AG04449 (cell line): ENCODE measurements at places on chromosomes 5 and 9.

- DNase-seq: no peak
Observed at GRCh38 chr9:22645893-22646292, 199.3 kb downstream of the DMRTA1 start.

DNA sequence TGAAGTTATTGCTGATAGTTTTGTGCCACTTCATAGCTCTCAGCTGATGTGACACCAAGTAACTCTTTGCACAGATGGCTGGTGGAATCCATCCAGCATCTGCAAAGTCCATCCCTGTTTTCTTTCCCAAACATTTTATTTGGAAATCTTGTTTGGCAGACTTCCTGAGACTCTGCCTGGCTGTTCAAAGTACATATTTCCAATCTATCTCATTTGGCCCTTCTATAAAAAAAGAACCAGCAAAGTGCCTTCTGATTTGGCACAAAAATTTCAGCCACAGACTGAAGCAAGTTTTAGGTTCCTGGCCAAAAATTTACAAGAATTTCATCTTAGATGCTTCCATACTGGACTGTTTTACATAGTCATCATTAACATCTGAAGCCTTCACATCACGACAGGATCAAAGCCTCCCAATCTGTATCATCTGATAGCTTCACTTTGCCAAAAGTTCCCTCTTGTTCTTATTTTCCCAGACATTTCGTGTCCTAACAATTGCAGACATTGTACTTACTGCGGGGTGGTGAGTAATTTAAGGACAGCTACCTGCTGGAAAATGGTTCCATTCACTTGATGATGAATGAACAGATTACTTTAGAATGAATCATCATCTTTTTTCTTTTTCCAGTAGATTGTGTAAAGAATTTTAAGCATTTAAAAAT lies 377.3 kb downstream of the KIAA0825 start:
- DNase-seq: no peak

GRCh38 chr9:128459011-128459410 lies 3.2 kb downstream of the ODF2 start:
- no peak for DNase-seq

DNA sequence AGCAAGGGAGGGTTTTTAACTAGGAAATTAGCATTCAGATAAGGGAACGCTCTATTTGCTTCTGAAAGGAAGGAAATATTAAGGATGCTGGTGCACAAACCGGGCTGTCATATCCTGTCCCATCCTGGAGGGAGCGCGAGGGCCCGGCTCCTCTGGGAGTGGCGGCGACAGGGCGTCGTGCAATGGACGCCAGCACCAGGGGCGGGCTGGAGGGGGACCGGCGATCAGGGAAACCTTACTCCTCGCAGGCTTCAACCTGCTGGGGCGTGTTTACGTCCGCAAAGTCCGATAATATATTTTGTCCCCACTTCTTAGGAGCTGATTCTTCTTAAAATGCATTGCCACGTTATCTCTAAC lies 197.1 kb upstream of the TBCA start:
- DNase-seq: no peak

DNA sequence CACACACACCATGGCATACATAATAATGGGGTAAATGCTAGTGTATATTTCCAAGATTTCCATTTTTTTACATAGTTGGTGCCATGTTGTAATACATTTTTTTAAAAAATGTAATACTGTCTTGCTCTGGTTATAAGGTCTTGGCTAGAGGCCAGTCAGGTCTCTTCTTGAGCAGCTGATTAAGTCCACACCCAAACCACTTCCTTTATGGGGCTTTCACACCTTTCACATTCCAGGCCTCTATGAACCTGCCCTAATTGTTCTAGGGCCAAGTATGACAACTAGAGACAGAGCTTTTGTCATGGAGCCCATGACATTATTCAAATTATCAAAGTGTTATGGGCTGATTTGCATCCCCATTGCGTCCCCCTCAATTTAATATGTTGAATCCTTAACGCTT lies 495.6 kb upstream of the CTNND2 start:
- no peak for DNase-seq

DNA sequence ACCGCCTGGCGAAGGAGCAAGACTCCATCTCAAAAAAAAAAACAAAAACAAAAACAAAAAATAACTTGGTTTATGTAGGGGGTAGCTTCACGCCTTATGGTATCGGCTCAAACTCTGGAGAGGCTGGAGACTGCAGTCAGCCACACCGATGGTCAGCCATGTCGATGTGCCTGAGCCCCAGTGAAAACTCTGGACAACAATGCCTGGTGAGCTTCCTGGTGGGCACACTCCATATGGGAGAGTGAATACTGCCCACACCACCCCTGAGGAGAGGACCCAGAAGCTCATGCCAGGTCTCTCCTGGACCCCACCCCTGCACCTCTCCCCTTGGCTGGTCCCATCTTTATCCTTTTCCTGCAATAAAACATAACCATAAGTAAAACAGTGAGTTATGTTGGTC lies 19.6 kb downstream of the IPPK start:
- DNase-seq: no peak

- DNase-seq: no peak
Observed at GRCh38 chr9:113617550-113617949, 154.0 kb downstream of the RGS3 start.

DNA sequence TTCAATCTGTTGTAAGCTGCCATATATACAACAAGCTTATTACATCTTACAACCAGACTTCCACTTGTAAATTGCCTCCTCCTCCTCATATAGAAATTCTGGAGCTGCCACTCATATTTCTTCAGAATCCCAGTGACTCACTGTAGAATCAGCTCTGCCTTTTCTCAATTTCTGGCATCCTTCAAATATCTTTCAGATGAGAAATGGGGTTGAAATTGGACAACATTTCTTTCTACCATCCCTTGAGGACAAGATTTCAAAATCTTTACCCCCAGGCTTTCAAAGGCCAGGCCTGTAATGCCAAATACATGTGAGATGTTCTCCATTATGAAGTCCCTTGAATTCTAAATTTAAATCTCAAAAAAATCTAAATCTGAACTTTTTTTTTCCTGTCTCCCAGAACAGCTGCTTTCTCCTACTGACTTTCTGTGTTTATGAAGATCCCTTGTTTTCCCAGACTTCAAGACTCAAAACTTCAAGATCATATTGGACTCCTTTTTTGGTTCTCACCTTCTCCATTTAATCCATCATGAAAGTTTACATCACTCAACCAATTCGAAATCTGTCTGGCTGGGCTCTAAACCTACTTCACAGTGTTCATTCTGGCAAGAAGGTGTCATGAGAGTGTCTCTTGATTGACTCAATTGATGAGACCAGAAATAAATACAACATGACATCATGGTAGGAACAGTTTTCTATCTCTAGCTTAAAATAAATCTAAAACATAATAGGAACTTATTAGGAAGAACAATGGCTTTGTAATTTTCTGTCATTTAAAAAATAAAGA lies 109.8 kb downstream of the HMHB1 start:
- peak; percentile 91 for DNase-seq

DNA sequence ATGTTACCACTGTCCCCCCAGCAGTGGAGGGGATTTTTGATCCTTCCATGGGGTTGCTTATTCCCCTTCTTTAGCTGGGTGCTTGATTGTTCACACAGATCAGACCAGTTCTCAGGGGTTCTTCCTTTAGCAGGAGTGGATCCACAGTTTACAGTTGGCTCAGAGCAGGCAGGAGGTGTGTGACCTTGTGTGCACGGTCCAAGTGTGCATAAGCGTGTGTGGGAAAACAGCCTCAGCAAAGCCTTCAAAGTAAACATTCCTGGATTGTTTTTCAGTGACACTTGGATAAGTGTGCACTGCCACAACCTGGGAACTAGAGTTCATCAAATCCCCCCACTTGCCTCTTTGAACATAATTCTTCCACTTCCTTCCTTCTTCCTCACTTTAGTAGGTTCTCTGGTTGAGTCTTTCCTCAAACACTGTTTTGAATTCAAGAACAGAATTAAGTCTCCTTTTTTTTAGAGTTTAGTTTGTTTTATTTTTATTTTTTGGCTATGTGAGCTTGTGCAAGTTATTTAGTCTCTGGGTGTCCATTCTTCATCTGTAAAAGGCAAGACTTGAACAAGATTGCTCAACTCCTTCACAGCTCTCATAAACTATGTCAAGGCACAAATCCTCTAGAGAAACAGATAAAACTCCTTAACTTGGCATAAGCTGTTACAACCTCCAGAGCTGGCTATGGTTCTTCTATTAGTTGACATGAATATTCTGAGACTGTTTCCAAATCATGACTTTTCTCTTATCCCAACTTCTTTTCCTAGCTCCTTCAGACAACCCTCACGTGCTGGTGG lies 78.0 kb downstream of the OSMR start:
- DNase-seq: peak; percentile 26

DNA sequence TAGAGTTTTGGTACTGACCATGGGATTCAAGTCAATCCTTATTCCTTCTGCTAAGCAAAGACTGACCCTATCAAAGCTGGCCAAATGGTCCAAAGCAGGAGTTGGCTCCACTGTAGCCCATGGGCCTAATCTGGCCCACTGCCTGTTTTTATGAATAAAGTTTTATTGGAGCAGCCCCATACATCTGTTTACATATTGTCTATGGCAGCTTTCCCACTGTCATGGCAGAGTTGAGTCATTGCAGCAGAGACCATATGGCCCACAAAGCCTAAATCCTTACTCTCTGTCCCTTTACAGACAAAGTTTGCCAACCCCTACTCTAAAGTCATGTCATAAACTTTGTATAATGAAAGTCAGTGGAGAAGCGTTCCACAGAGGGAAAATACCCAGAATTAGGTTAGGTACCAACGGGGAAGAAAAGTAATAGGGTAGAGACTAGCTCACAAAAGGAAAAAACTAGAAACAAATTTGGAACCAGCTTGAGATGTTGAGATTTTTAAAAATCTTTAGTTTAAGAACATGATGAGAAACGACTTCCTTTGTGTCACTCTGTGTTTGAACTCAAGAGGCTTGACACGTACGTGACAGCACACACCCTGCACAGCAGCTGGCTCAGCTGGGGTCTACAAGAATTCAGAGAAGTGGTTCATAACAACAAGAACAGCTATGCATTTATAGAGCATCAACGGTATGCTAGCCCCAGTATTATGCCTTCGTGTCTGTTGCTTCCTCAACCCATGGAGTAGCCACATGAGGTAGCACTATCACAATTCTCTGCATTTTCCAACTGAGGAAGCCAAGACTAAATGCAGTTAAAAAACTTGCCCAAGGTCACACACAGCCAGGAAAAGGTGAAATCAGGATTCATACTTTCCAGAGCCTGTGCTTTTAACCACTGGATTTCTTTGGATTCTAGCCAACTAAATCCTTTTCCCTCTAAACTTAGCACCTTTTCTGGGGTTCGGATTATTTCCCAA lies 198.9 kb upstream of the WWC1 start:
- DNase-seq: no peak
